ENCODE measurements at places on chromosomes 7 and 10. TPM values are rescaled to one million over a fixed set of nuclear protein-coding genes. Genes with fewer than 3 reads are reported as not detected.

DNA sequence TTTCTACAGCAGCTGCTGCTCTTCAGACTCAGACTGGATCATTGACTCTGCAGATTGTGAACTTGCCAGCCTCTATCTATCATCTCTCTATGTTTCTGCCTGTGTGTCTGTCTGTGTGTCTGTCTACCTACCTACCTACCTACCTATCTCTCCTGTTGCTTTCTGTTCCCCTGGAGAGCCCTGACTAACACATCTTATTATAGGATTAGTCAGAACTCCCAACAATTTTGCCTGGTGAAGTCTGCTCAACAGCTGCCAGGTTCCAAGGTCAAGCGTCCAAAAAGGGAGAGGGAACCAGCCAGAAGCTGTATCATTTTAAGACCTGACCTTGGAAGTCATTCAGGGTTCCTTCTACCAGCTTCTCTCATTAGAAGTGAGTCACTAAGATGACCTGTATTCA, 579.0 kb upstream of the DPP6 start:
- H3K4me1 ChIP-seq: no peaks in the 10 kb centered on the region
- no peaks in the 10 kb centered on the region for H3K27me3 ChIP-seq
- H3K36me3 ChIP-seq: peaks cover 17% of the 10 kb centered on the region
- DNase-seq: no peak

- H3K4me3 ChIP-seq: no peak overlapping the region
- no peaks in the 10 kb centered on the region for H3K36me3 ChIP-seq
- H3K27me3 ChIP-seq: no peaks in the 10 kb centered on the region
- no peaks in the 10 kb centered on the region for H3K4me1 ChIP-seq
Observed at GRCh38 chr10:73359492-73359891, 828 bp upstream of the CFAP70 start.

- H3K36me3 ChIP-seq: no peaks in the 10 kb centered on the region
- no peak overlapping the region for H3K27ac ChIP-seq
- no peak for DNase-seq
- H3K27me3 ChIP-seq: no peaks in the 10 kb centered on the region
Observed at GRCh38 chr10:50400694-50401093, 149.4 kb upstream of the ASAH2 start.

GRCh38 chr10:96292971-96293920, 11.0 kb upstream of the DNTT start:
- no peaks in the 10 kb centered on the region for H3K36me3 ChIP-seq
- no peak overlapping the region for H3K27ac ChIP-seq
- no peak overlapping the region for H3K4me3 ChIP-seq
- no peaks in the 10 kb centered on the region for H3K27me3 ChIP-seq
- peaks cover 2% of the 10 kb centered on the region for H3K4me1 ChIP-seq
- DNase-seq: no peak

DNA sequence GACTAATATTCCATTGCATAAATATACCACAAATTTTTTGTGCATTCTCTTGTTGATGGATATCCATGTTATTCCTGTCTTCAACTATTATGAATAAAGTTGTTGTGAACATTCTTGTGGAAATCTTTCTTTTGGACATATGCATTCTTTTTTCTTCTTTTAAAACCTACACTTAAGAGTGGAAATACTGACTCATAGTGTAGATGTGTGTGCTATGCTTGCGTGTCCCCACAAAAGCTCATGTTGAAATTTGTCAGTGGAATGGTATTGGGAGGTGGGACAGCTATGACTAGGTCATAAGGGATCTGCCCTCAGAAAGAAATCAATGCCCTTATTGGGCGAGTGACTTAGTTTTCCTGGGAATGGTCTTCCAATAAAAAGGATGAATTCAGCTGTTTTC, 203.6 kb upstream of the PRSS58 start:
- no peaks in the 10 kb centered on the region for H3K36me3 ChIP-seq
- DNase-seq: no peak
- no peak overlapping the region for H3K27ac ChIP-seq
- H3K4me1 ChIP-seq: 0 out of 2 replicates have a peak, but pooled peaks cover 3% of the 10 kb centered on the region
- no peaks in the 10 kb centered on the region for H3K27me3 ChIP-seq

- no peaks in the 10 kb centered on the region for H3K36me3 ChIP-seq
- H3K27ac ChIP-seq: no peak overlapping the region
- DNase-seq: no peak
- H3K4me1 ChIP-seq: peaks cover 3% of the 10 kb centered on the region
Observed at GRCh38 chr10:113929522-113929921, 75.1 kb downstream of the NHLRC2 start.

GRCh38 chr7:128703609-128704241, 31.6 kb downstream of the GARIN1A start:
- no peaks in the 10 kb centered on the region for H3K27me3 ChIP-seq
- DNase-seq: no peak
- H3K4me3 ChIP-seq: no peak overlapping the region

DNA sequence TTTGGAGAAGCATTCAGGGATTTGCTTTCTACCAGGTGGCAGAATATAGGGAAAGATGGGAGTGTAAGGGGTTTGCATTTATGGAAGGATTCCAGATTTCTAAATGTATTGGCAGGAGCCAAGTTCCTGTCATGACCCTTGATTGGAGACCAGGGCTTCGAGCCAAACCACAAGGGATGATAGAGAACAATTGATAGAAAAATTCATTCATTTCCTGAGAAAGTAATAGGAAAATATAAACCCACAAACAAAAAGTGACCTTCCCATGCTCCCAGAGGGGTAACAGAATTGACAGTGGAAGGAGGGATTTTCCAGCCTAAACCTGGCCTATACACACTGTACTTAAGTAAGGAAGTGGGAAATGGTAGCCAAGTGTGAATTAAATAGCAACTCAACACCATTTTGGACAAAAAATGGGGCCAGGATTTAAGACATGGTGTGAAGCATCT, 22.4 kb upstream of the IFIT2 start:
- H3K27ac ChIP-seq: no peak overlapping the region
- peaks cover 3% of the 10 kb centered on the region for H3K4me1 ChIP-seq
- H3K36me3 ChIP-seq: no peaks in the 10 kb centered on the region
- H3K27me3 ChIP-seq: no peaks in the 10 kb centered on the region
- no peak overlapping the region for H3K4me3 ChIP-seq

GRCh38 chr10:5284311-5285057, 80.3 kb upstream of the UCN3 start:
- H3K27me3 ChIP-seq: no peaks in the 10 kb centered on the region
- no peak overlapping the region for H3K27ac ChIP-seq
- H3K4me1 ChIP-seq: peaks cover 7% of the 10 kb centered on the region
- no peaks in the 10 kb centered on the region for H3K36me3 ChIP-seq
- no peak overlapping the region for H3K4me3 ChIP-seq

- no peak overlapping the region for H3K27ac ChIP-seq
- H3K27me3 ChIP-seq: no peaks in the 10 kb centered on the region
- no peak overlapping the region for H3K4me3 ChIP-seq
- DNase-seq: peak; percentile 35
- H3K4me1 ChIP-seq: no peaks in the 10 kb centered on the region
Observed at GRCh38 chr7:39073432-39073831, 95.7 kb downstream of the POU6F2 start.

DNA sequence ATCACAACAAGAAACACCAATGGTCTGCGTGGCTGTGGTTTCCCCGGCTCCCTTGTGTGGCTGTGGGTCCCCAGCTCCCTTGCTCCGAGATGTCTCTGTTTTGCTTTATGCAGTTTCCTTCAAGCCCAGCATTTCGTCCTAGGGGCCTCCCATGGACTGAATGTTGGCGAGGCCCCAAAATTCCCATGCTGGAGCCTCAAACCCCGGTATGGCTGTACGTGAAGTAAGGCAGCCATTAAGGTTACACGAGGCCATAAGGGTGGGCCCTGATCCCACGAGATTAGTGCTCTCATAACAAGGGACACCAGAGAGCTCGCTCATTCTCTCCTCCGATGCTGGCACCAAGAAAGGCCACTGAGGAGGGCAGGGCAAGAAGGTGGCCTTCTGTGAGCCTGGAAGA, 44.6 kb downstream of the INSIG1 start:
- no peak for DNase-seq
- no peak overlapping the region for H3K27ac ChIP-seq
- no peaks in the 10 kb centered on the region for H3K36me3 ChIP-seq
- no peaks in the 10 kb centered on the region for H3K4me1 ChIP-seq

- H3K4me1 ChIP-seq: no peaks in the 10 kb centered on the region
- H3K27me3 ChIP-seq: no peaks in the 10 kb centered on the region
- no peaks in the 10 kb centered on the region for H3K36me3 ChIP-seq
- H3K27ac ChIP-seq: no peak overlapping the region
- no peak for DNase-seq
Observed at GRCh38 chr7:26588511-26588910, 275.9 kb downstream of the SKAP2 start.

GRCh38 chr10:74898201-74898976, 72.0 kb downstream of the KAT6B start:
- H3K27ac ChIP-seq: no peak overlapping the region
- no peaks in the 10 kb centered on the region for H3K36me3 ChIP-seq
- no peaks in the 10 kb centered on the region for H3K4me1 ChIP-seq
- H3K27me3 ChIP-seq: no peaks in the 10 kb centered on the region
- H3K4me3 ChIP-seq: no peak overlapping the region

DNA sequence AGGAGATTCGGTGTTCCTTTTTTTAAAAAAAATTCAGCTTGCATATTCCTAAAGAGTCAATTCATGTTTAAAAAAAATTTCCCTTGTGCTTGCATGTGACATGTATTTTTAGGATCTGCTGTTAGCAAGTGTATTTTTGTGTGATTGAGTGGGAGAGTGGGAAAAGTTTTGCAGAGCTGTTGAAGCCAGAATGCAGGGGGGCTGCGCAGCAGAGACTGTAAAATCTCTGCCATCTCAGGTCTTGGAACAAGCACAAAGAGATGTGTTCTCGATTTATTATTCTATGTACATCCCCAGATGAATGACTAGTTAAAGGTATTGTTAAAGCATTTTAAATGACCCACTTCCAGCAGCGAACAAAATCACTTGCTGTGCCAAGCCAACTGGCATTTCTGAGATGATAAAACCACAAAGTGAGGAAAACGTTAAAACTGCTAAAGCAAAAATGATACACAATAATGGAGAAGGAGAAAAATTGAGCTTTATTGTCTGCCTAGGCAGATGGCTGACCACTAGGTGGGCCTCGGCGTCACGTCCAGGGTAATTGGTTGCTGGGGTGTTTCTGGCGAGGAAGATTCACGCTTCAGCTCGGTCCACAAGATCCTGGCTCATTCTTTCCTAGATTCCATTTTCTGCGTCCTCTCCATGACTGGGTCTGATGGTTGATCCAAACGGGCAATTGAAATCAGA, 67.0 kb upstream of the ATRNL1 start:
- H3K4me1 ChIP-seq: 0 out of 2 replicates have a peak, but pooled peaks cover 2% of the 10 kb centered on the region
- no peak for DNase-seq
- no peak overlapping the region for H3K4me3 ChIP-seq
- no peaks in the 10 kb centered on the region for H3K36me3 ChIP-seq

DNA sequence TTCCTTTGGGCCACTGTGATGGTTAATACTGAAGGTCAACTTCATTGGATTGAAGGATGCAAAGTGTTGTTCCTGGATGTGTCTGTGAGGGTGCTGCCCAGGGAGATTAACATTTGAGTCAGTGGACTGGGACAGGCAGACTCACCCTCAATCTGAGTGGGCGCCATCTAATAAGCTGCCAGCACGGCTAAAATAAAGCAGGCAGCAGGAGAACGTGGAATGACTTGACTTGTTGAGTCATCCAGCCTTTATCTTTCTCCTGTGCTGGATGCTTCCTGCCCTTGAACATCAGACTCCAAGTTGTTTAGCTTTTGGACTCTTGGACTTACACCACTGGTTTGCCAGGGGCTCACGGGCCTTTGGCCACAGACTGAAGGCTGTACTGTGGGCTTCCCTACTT, 1046.9 kb downstream of the TYW1 start:
- no peaks in the 10 kb centered on the region for H3K27me3 ChIP-seq
- DNase-seq: no peak
- H3K4me1 ChIP-seq: no peaks in the 10 kb centered on the region
- no peak overlapping the region for H3K4me3 ChIP-seq
- H3K36me3 ChIP-seq: no peaks in the 10 kb centered on the region
- H3K27ac ChIP-seq: no peak overlapping the region

GRCh38 chr10:69213591-69214311, 6.4 kb upstream of the HKDC1 start:
- no peaks in the 10 kb centered on the region for H3K27me3 ChIP-seq
- H3K27ac ChIP-seq: no peak overlapping the region
- H3K4me3 ChIP-seq: no peak overlapping the region
- no peaks in the 10 kb centered on the region for H3K4me1 ChIP-seq

DNA sequence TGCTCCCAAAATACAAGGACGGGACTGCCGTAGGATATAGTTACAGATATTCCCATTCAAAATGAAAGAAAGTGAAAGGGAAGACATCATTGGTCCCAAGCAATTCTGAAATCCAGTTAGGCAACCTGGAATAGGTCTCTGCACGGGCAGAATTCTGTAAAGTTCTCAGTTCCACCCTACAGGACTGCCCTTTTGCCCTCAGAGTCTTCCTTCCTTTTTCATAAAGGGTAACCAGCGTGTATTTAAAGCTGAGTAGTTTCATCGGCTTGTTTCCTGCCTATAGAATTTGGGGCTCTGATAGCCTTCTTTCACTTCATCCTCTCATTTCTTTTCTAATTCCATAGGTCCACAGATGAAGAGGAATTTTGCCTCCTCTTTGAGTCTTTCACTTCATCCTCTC, 20.0 kb downstream of the COPG2 start:
- H3K36me3 ChIP-seq: peaks cover 58% of the 10 kb centered on the region
- H3K27me3 ChIP-seq: no peaks in the 10 kb centered on the region
- no peak overlapping the region for H3K27ac ChIP-seq
- H3K4me1 ChIP-seq: no peaks in the 10 kb centered on the region
- no peak overlapping the region for H3K4me3 ChIP-seq

GRCh38 chr7:110168010-110168409, 922.9 kb upstream of the LRRN3 start:
- H3K27ac ChIP-seq: no peak overlapping the region
- no peaks in the 10 kb centered on the region for H3K4me1 ChIP-seq
- DNase-seq: no peak
- no peaks in the 10 kb centered on the region for H3K27me3 ChIP-seq
- H3K36me3 ChIP-seq: no peaks in the 10 kb centered on the region

- no peaks in the 10 kb centered on the region for H3K27me3 ChIP-seq
- H3K27ac ChIP-seq: no peak overlapping the region
- no peaks in the 10 kb centered on the region for H3K4me1 ChIP-seq
- DNase-seq: no peak
- no peak overlapping the region for H3K4me3 ChIP-seq
Observed at GRCh38 chr10:120474956-120475355, 17.9 kb downstream of the PLPP4 start.

- H3K27me3 ChIP-seq: no peaks in the 10 kb centered on the region
- peak overlapping the region; percentile 17 for H3K4me3 ChIP-seq
- DNase-seq: no peak
- H3K27ac ChIP-seq: peak overlapping the region; percentile 54
- H3K4me1 ChIP-seq: peaks cover 4% of the 10 kb centered on the region
Observed at GRCh38 chr7:74480861-74481417, 27.2 kb downstream of the GTF2IRD1 start.

CLEC2L gene
- total RNA-seq: 0.55 TPM

PTF1A gene
- total RNA-seq: not detected

ZPBP gene
- not detected for total RNA-seq

TAS2R40 gene
- total RNA-seq: not detected

GRID2IP gene
- total RNA-seq: 1.7 TPM

CALML5 gene
- not detected for total RNA-seq

FBXW4 gene
- total RNA-seq: 41.6 TPM

GIMAP7 gene
- total RNA-seq: not detected

AOAH gene
- total RNA-seq: 0.39 TPM
